ENCODE measurements at places on chromosomes 7 and 10.

DNA sequence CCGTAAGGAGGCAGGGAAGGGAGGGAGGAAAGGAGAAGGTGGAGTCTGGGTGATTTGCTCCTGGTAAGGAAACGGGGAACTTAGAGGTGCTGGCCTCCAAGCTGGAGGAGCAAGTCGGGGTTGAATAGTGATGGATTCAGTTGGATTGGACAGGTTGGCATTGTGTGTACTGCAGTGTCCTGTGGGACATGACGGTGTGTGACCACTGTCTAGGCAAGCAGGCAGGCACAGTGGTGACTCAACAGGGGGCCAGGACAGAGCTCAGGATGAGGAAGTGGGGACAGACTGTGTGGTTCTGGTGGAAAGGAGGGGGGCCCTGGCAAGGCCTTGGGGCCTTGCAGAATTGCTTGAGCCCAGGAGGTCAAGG is 48.8 kb downstream of the COL26A1 start:
- no peak for DNase-seq

GRCh38 chr7:64904008-64904407 is 935 bp downstream of the ZNF273 start:
- no peak for DNase-seq

DNA sequence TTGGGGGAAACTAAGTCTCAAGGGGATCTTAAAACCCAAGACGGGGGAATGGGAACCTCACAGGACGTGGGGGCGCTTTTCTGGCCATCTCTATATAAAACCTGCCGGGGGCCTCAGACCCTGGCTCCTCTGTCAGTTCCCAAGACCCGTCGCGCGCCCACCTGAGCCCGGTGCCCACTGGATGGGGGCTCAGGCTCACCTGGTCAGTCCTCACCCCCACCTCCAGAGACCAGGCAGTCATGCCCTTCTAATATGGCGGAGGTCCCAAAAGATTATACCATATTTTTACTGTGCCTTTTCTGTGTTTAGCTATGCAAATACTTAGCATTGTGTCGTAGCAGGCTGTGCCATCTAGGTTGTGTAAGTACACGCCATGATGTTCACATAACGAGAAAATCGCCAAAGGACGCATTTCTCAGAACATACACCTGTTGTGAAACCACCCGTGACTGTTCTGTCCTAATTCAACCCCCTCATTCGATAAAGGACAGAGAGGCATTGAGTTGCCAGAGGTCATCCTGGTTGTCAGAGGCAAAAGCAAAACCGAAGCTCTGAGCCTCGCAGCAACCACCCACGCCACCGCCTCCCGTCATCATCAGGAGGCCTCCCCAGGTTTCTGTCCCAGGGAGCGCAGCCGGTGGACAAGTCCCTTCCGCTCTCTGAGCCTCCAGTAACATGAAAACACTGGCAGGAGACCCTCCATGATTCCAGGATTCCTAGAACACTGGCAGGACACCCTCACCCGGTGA is 28.9 kb downstream of the OAT start:
- no peak for DNase-seq

DNA sequence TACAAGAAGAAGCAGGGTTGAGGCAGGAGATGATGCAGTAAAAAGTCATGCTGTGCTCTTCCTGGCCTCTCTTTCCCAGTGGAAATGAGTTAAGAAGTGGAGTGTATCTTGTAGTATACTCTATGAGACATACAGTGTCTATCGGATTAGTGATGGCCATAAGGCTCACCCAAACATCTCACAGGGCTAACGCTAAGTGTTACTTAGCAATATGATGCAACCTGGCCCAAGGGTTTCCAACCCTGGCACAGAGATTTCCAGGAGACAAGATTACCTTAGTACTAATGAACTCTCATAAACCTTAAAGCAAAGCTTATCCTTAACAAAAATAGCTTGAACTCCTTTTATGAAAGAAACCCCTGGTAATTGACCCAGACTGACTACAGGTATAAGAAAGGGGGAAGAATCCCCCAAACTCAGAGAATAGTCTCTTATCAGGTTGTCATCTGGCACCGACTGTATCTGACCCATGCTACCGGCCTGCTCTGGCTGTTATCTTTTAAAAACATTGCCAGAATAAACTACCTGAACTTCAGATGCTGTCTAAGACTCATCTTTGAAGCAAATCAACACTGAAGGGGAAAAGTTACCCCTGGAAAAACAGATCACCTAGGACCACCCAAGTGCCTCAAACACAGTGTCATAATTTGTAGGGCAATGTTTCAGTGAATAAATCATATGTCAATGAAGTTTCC is 1002.0 kb downstream of the REEP3 start:
- DNase-seq, result no peak

- no peak for DNase-seq
Measured at GRCh38 chr7:70171369-70171920, 573.2 kb downstream of the AUTS2 start.

DNA sequence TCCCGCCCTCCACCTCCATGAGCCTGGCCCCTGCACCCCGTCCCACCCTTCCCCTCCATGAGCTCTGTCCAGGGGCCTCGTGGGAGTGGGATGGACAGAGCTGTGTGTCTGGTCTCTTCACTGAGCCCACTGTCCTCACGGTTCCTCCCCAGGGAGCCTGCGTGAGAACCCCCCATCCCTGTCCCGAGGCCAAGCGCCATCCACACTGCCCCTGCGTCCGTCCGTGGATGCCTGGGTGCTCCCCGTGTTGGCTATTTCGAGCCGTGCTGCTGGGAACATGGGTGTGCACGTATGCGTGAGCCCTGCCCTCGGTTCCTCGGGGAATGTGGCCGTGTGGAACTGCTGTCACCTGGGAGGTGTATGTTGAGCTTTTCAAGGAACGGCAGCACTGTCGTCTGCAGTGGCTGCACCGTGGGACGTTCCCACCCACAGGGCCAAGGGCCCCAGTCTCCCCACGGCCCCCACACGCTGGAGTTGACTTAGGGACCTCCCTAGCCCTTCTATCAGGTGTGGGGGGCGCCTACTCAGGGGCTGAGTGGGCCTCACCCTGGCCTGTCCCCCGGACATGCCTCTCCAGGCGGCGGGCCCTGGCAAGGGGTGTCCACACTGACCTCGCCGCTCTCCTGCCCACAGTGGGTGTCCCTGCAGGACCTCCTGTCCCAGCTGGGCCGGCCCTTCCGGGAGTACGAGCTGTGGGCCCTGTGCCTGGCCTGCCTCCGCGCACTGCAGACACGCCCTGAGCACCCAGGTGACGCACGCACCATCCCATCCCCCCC is 28.1 kb downstream of the KNDC1 start:
- DNase-seq, result no peak

DNA sequence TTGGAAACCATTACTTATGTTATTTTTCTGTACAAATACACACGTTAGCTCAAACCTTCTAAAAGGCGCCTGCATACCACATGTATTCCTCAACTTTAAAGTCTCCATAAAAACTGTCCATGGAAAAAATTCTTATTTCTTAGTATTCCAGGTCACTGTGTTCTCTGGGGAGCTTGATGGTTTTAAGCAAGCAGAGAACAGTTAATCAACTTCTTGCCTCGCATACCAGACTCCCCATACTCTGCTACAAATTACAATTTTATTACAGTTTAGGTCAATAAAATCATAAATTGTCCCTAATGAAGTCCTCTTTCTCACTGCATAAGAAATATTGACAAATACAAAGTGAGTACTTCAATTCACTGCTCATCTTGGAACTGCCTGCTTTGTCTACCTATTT is 77.0 kb upstream of the GPR22 start:
- no peak for DNase-seq

DNA sequence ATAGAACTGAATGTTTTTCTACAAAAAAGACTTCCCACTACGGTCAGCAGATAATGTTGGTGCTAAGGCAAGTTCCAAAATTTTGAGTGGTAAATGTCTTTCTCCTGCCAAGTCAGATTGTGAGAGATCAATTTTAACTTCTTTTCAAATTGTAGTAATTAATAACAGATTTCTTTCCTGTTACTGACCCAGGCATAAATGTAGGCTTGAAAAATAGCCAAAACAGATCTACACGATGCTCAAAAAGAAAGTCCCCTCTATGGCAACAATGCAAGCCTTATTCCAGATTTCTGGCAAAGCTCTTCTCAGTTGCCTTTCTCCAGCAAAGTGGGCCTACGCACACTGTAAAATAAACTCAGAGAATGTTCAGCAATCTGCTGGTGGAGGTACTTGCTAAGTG is 641.0 kb upstream of the NRP1 start:
- DNase-seq, result no peak

- no peak for DNase-seq
Measured at GRCh38 chr7:54802114-54802513, 43.1 kb upstream of the SEC61G start.

GRCh38 chr7:20317413-20317812 is 13.3 kb upstream of the ITGB8 start:
- no peak for DNase-seq

- no peak for DNase-seq
Measured at GRCh38 chr10:8853048-8853447, 798.6 kb downstream of the GATA3 start.

DNA sequence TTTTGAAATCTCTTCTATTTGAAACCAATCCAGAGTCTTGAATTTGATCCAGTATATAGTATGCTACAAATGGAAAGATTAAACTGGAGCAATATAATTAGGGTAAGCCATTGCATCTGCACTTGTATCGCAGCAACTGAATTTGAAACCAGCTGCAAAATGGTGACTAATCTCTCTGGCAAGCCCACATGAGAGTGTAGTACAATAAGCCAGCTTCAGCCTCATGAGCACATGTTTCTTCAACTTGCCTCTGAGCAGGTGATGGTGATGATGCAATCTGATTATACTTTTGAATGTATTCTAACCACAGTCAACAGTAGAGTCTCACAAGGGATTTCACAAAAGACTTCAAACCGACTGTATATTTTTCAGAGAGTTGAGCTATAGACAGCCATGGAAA is 829 bp upstream of the RPA3 start:
- no peak for DNase-seq

DNA sequence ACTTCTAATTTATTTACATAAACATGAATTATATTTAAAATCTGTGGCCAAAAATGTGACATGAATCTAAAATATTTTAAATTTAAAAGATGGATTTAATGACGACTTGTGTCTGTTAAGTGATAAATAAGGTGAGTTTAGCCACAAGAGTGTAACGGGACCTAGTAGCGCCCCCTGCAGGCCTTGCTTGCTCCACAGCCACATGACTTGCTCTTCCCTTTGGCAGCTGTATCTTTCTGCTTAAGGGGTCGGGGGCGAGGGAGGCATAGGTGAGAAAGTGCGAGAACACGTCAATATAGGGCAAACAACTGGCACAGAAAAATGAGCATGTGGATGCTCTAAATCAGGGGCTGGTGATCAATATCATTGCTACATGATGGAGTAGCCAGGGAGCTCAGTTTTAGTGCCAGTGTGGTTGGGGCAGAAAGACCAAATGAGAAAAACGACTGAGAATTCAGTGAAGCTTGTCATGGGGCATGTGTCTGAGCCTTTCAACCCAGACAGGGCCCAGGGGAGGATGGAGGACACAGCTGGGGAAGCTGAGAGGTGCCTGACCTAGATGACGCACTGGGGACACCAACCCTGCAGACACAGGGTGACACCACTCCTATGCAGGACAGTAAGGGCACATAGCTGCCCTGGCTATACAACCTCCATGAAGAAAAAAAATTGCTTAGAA is 49.8 kb downstream of the PAXIP1 start:
- DNase-seq, result no peak

DNA sequence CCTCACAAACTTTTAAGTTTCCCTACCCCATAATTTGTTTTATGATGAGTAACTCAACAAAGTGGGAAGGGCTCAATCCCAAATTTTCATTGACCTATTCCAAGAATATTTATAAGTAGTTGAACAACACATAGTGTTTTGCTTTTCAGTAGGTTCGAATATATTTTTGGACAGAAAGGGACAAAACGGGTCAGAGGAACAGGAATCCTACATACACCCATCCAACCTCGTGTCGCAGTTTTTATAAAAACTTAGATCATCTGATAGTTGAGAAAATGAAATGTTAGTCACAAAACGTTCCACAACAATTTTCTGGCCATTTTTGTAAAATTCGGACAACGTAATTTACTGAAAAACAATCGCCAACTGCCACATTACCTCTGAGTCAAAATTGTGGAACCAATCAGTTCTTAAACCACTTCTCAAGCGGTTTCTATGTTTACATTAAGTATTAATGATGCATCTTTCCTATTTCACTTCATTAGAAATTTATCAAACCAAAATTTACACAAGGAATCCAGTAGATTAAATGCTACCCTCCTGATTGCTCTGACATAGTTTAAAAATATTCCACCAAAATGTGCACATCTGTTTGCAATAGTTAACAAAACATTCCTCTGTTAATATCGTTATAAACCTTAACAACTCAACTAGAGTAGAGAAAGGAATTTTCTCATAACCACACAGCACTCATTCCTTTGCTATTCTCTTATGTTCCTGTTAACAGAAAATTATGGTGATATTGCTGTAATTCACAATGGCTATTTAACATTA is 6.3 kb downstream of the WNT16 start:
- DNase-seq, result no peak

GRCh38 chr7:55185321-55185802 is 166.5 kb downstream of the EGFR start:
- no peak for DNase-seq

DNA sequence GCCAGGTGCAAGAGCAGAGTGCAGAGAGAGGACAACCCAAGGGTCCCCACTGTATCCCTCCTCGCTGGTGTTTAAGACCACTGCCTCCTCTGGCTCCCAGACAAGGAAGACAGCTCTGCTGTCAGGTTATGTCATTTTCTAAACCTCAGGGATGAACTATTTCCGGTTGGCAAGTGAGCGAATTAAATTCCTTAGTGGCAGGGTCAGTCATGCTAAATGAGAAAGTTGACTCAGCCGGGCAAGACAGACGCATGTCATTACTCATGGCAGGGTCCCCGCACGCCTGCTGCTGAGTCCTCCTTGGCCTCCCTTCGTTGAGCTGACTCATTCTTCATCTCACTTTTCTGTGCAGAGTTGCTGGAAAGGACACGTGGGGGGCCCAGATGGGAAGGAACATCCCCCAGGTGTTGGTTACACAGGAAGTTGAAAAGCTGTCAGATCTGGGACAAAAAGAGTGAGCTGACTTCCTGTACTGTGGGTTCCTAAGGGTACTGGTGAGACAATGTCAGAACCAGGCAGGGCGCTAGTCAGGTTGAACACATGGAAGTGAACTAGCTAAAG is 47.1 kb upstream of the UCN3 start:
- no peak for DNase-seq

GRCh38 chr7:70242826-70243225 is 644.6 kb downstream of the AUTS2 start:
- DNase-seq, result no peak

DNA sequence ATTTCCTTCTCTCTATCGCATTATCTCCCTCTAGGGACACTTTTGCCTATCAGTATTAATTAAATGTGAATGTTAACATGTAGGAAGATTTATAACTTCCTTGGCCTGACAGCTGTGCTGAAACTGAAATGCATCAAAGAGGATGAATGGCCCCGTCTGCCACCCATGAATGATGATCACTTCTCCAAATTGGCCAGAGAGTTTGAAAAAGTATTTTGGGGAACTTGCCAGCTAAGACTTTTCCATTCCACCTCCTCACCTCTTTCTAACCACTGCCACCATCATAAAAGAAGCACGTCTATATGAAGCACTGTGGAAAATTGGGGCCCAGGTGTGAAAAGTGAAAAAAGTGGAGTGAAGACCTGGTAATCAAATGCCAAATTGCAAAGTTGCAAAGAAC is 25.4 kb upstream of the ST8SIA6 start:
- DNase-seq, result no peak

- no peak for DNase-seq
Measured at GRCh38 chr10:124225029-124225466, 131.7 kb upstream of the CHST15 start.

All from tibial nerve (tissue), 4 donors.